GM23338 (cell line): ENCODE measurements at places on chromosomes 3 and 15. TPM values are rescaled to one million over a fixed set of nuclear protein-coding genes. Genes with fewer than 3 reads are reported as not detected.

GRK7 gene
- not detected in 2 replicates for total RNA-seq

RFX7 gene
- 33.6 TPM in 2 replicates for total RNA-seq

ATRIP gene
- total RNA-seq: 17.3 and 17.6 TPM in 2 replicates

GABRR3 gene
- total RNA-seq: not detected in 2 replicates

IL17RD gene
- total RNA-seq: 79.6 and 104 TPM in 2 replicates

CCDC12 gene
- 35.1 and 42.9 TPM in 2 replicates for total RNA-seq

GOLGA8T gene
- total RNA-seq: 0.42 and 0.54 TPM in 2 replicates

CIB1 gene
- total RNA-seq: 9.8 and 11.2 TPM in 2 replicates

HYPK gene
- total RNA-seq: 7.2 and 9.4 TPM in 2 replicates

DNA sequence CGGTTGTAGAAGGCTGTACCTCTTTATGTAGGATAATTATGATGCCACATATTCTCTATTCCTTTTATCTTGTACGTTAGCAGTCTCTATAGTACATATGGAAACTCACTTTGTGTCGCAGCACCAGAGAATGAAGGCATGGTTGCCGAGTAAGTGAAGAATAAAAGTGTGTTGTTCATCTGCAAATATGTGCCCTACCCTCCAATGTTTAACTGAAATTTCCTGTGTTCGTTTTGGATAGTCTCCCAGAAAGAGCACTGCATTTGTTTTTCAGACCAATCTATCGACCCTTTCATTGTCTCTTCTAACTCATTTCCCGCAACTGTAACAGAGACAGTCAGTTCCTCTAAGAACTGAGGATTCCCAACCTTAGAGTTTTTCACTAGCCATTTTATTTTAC is 592.8 kb downstream of the TUSC7 start:
- no peak for DNase-seq

DNA sequence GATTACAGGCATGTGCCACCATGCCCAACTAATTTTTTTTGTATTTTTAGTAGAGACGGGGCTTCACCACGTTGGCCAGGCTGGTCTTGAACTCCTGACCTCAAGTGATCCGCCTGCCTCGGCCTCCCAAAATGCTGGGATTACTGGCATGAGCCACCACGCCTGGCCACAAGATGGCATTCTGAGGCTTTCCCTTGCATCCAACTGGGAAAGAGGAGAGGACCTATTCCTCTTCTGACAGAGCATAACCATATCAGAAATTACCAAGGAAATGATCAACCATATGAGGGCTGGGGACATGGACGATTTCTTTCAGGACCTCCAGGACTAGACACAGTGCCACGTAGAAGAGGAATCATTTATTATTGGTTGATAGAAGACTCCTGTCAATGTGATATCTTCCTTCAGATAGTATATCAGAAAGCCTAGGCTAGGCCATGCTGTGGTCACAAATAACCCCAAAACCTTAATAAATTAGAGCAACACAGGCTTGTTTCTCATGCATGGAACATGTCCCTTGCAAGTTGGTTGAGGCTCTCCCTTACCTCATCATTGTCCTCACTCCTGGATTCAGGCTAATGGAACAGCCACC is 372.3 kb upstream of the IL12A start:
- DNase-seq: peak; percentile 61

DNA sequence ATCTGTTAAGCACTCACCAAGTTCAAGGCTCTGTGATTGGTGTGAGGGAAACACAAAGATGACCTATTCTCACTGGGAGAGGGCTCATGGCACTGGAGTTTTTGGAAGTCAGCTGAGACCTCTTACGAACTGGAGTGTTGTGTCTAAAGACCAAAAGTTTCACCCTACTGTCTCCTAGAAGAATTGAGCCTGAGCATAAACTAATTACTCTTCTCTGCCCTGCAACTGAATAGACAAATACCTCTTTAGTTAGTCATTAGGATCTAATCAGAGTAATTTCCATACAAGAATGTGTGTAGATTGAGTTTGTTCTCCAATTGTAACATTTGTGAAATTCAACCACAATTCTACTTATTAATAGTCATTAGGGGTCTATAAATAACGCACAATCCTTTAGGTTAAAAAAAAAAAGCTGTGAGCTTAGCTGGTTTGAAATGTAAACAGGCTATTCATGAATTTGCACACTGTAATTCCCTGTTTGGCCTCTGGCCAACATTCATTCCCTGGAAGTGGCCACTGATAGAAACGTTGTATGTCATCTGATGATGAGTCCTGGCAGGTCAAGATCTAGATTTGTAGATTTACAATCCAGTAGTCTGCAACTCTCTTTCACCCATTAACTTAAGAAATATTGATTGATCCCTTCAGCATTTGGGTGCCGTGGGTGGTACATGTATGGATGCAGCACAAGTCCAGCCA is 76.8 kb upstream of the SOX14 start:
- DNase-seq: peak; percentile 5

DNA sequence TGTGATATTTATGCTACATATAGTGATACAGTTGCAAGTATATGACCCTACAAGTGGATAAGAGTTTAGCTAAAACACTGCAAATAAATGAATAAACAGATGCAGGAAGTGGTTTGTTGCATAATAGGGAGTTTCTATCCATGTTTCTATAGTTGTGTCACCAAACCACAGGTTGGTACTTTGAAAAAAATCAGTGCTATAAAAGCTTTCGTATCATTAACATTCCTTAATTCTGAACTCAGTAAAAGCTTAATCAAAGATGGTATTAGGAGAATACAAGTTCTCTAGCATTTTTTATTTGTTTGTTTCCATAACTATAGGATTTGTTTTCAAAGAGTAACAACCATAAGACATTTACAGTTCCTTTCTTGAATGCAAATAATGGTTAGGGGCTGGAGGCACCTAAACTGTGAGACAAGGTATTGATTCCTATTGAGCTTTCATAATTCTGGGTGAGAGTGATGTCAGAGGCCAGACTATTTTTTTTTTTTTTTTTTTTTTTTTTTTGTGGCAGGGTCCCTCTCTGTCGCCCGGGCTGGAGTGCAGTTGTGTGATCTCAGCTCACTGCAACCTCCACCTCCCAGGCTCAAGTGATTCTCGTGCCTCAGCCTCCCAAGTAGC is 29.6 kb downstream of the CPOX start:
- DNase-seq: no peak

DNA sequence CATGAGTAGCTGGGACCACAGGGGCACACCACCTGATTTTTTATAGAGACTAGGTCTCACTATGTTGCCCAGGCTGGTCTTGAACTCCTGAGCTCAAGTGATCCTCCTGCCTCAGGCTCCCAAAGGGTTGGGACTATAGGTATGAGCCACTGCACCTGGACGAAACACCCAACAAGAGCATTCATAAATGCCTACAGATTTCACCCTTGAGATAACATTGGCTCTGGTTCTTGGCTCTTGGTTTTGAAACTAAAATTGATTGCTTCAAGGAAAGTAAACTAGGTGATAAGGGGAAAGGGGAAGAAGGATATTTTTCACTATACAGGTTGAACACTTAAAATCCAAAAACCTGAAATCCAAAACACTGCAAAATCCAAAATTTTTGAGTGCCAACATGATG is 10.3 kb downstream of the AP3S2 start:
- no peak for DNase-seq

DNA sequence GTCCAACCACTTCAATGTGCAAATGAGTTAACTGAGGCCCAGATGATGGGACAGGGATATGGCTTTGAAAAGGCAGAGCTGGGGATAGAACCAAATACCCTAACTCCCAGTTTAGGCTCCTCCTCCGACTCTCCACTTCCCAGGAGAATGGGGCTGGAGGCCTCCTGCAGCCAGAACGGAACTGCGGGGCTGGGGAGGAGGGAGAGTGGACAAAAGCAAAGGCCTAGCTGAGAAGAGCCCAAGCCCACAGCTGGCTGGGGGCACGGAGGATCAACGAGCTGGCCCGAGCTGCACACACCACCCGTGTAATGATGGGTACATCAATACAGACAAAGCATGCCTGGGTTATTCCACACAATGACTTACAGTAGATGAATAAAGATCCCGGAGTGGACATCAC is 74.8 kb downstream of the NUP210 start:
- no peak for DNase-seq

- DNase-seq: no peak
These were observed 100.0 kb upstream of the C3orf80 start for GRCh38 chr3:160125258-160125657.

DNA sequence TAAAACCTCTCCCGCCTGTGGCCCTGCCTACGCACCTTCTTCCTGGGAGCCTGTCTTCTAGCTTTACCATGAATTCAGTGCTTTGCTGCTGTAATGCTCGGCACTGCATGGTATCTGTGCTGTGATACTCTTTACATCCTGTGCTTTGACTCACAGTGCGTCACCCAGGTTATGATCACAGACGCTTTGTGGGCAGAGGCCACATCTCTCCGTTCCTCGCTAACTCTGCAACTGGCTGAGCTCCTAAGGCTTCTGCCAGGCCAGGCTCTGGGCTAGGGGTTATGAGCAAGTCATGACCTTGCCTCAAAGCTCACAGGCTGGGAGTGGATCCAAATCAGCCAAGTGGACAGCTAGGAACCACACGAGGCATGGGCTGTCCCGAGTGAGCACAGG is 23.2 kb downstream of the SPTBN5 start:
- DNase-seq: no peak

GRCh38 chr3:135982922-135983581 is 17.5 kb downstream of the PPP2R3A start:
- DNase-seq: no peak

DNA sequence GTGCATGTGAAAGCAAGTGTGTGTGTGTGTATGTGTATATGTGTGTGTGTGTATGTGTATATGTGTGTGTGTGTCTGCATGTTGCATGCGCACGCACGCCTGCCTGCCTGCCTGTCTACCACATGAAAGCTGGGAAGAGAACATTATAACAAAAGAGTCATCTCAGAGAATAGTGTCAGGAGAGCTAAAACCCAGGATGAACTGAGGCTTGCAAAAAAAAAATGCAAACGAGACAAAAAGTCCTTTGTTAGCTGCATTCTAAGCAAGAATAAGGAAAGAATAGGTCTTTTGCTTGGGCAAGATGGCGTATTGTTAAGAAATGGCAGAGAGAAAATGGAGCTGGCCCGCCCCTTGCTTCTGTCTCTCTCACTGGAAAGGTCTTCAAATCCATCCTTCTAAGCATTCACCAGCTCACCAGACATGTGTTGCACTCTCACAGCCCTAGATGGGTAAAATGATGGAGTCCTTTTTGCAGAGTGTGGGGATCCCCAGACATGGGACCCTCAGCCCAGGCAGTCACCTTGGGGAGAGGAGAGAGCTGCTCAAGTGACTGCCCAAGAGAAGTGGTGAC is 16.4 kb downstream of the WNT7A start:
- DNase-seq: no peak

GRCh38 chr3:95883801-95884200 is 930.6 kb upstream of the EPHA6 start:
- peak; percentile 36 for DNase-seq

DNA sequence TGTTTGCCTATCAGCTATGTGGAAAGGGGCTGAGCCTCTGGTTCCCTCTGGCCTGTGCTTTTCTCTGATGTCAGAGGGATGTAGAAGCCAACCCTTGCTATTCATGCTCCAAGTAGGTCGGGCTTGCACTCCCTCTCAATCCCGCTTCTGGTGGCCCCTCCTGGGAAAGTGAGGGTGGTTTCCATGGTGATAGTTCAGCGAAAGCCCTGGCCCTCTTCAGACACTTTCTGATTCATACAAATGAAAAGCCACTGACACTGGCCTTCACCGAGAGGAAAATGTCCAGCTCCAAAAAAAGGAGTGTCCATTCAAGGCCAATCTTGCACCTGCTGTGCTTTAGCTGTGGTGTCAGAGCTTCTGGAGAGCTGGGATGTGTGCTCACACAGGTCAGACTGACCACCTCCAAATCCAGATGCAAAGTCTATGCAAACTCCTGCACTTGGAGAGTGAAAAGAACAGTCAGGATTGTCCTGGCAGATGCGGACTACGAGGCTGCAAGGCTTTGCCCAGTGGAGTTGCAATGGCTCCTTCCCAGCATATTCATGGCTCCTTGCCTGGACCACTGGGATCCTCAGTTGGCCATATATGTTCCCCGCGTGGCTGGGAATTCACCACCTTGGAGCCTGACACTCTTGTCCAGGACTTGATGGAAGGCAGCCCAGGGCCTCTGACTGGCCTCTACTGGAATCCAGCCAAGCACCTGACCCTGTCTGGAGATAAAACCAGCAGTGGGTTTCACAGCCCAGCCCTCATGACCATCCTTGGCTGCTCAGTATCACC is 96.6 kb downstream of the CEMIP start:
- DNase-seq: no peak

DNA sequence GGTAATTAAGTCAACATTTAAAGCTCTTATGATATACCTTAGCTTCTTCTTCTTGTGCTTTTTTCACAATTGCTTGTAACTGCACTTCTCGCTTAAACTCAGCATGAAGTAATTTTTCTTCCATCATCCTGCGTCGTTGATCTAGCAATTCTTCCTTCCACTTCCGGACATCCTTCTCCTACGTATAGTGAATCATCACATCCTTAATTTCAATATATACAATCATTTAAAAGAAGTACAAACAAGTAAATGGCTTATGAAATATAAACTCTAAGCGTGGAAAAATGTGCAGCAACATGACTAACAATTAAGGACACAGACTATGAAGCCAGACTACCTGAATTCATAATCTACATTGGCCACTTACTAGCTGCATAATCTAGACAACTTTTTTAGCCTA is 151.4 kb downstream of the SCAPER start:
- DNase-seq: no peak

DNA sequence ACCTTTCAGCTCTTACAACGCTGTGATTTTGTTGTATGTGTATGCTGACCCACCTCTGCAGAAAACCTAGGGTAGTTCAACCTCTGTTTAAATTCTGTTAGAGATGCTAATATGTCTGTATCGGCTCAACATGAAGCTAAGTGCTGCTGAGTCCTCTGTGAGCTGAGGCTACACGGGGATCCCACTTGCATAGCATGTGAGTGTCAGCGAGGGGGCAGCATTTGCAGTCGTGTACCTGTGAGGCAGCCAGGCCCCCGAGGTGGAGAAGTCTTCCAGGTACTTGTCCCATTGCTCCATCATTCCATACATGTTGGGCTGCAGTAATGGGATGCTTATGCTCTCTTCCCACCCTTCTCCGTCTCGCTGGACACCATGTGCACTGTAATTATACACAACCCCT is 3.7 kb downstream of the MKRN2OS start:
- peak; percentile 69 for DNase-seq

DNA sequence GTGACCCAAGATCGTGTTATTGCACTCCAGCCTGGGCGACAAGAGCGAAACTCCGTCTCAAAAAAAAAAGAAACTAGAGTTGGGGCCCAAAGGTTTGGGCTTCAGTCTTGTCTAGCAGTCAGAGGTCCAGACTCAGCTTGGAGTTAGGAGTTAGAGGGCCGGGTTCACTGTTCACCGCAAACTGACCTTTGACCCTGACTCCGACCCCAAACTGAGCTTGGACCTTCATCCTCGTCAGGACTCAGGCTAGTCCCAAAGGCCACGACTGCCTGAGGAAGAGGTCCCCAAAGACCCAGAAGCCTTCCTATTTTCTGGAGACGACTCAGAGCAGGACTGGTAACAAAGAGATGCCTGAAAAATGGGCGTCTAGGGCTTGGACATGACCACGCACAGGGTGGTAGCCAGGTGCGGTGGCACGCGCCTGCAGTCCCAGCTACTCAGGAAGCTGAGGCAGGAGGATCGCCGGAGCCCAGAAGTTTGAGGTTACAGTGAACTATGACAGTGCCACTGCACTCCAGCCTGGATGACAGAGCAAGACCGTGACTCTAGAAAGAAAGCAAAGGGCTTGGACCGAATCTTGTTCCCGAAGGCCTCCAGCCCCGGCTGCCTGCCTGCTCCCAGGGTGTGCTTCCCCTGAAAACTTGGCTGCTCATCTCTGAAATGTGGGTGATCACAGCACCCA is 22.8 kb upstream of the RPL29 start:
- no peak for DNase-seq
